ENCODE measurements at places on chromosomes 1 and 21.

- DNase-seq, result no peak
These were observed 1.4 kb upstream of the PODN start for GRCh38 chr1:53060579-53060978.

GRCh38 chr1:164695956-164696665 lies 137.1 kb downstream of the PBX1 start:
- no peak for DNase-seq

GRCh38 chr1:159187033-159187432 lies 15.6 kb downstream of the CADM3 start:
- no peak for DNase-seq

DNA sequence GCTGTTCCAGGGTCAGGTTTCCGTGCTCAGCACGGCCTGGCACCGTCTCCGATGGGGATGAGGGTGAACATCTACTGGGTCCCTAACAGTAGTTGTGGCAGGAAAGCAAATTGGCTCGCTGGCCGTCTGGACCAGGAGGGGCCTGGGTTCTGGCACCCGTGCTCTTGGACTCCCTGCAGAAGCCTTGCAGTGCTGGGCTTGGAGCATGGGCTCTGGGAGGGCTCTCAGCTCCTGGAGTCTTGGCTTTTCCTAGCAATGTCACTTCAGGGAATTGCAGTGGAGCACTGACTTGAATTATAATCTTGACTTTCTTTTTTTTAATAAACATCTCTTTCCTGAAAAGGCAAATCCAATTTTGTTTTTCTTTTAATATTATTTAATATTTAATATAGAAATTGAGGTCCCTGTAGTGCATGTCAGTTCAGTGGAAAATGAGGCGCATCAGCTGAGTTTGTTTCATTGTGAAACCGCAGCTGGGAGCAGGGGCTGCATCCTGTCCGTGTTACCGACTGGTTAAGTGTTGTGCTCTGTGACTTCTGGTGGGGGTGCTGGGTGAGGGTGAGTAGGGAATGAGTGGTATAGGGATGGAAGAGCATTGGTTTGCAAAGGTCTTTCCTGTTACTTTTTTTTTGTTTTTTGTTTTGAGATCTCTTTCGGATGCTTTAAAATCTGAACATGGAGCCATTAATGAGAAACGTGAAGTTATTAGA lies 64.1 kb downstream of the PEX14 start:
- no peak for DNase-seq

GRCh38 chr1:22471610-22472009 lies 20.0 kb downstream of the ZBTB40 start:
- DNase-seq, result no peak

GRCh38 chr1:153509729-153510354 lies 25.9 kb downstream of the S100A6 start:
- DNase-seq, result peak; percentile 65

DNA sequence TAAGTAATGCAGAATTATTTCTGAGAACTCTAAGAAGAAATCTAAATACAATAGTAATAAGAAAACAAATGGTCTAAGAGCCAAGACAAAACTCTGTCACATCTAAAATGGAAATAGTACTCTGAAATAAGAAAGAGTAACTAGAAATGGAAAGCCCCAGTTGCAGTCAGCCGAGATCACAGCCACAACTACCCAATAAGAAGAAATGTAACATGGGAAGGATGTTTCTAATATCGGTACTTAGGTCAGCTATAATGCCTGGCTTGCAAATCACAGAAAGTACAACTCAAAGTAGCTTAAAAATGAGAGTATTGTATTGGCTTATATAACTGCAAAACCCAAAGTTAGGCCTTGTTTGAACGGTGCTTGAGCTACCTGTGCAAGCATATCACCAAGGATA lies 58.6 kb upstream of the USP25 start:
- DNase-seq, result no peak

DNA sequence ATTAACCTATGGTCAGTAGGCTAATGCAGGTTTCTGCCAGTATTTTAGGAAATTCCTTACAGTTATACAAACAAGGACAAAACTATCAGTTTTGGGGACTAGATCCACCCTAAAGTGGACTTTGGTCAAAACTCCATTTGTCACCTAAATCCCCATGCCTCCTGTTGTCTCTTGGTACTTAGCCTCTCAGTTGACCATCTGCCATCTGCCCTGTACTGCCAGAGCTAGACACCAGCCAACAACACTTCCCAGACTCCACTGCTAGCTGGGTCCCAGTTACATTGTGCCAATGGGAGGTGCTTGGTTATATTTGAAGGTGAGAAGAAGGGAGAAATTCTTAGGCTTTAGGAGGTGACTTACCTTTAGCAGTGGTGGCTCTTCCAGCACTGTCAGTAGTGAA lies 17.0 kb upstream of the BSDC1 start:
- DNase-seq, result no peak
